ENCODE measurements at places on chromosomes 13 and 19.

DNA sequence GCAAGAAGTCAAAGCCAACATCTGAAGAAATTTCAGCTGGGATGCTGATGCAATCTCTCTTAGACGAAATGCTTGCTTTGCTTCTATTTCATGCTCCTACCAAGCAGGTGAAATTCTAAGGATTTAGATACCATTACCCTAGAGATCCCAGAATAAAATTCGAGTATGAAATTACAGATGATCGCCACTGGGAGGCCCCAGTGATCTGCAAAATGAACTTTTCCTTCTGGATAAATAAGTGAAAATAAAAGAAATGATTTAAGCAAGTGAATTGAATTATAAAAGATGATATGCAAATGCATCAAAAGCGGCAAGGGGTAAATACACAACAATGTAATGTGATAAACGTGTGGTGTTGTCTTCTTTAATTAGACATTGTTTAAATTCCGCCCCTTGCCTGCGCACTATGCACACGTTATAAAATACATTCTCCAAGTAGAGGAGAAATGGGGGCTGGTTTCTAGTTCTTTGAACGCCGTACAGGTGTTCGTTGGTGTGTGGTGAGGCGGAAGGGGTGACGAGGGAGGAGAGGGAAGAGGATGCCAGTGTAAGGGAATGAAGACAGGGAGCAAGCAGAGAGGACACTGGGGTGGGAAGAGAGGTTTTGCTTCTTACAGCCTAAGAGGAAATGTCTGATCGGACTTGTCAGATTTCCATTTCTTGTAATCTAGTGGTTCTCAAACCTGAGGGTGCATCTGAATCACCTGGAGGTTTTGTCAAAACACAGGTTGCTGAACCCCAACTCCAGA, 58.0 kb downstream of the ERCC5 start:
- DNase-seq = peak; percentile 10

DNA sequence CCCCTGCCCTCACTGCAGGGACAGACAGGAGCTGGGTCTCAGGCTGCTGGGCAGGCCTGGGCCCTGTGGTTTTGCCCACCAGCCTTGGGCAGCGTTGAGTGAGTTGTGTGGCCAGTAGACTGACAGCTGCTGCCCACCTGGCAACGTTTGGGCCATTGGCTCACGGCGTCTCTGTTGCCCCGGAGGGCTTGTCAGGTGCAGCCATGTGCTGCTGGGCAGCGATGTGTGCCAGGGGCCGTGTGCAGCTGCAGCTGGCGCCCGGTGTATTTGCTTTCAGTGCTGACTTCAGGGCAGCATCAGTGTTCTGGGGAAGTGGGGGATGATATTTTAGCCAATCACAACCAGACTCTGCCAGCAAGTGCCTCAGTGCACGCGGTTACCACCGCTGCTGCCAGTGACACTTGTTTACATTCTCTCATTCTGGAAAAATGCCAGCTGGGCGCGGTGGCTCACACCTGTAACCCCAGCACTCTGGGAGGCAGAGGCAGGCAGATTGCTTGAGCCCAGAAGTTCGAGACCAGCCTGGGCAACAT, 10.6 kb downstream of the FZR1 start:
- no peak for DNase-seq

DNA sequence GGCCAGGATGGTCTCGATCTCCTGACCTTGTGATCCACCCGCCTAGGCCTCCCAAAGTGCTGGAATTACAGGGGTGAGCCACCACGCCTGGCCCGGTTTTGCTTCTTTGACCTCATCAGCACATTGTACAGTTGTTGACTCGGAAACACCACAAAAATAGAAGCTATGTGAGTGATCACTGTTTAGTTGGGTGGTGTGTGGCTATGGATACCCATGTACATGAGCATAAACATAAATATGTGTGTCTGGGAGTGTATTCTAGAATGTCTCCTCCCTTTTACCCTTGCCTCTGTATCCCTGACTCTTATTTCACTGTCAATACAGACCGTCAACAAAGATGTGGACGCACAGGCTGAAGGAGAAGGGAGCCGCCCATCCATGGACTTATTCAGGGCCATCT, 14.4 kb upstream of the WDR88 start:
- DNase-seq = no peak

DNA sequence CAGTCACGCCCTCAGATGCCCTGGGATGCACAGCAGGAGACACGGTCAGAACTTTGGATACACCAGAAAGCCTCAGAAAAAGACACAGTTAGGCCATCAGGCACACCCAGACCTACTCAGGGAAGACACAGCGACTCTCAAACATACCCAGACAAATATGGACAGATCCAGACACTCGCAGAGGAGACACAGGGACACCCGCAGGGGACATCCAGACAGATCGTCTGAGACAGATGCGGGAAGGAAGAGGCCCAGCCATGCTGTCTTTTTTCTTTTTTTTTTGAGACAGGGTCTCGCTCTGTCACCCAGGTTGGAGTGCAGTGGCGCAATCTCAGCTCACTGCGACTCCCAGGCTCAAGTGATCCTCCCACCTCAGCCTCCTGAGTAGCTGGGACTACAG, 4.8 kb downstream of the DPF1 start:
- no peak for DNase-seq

DNA sequence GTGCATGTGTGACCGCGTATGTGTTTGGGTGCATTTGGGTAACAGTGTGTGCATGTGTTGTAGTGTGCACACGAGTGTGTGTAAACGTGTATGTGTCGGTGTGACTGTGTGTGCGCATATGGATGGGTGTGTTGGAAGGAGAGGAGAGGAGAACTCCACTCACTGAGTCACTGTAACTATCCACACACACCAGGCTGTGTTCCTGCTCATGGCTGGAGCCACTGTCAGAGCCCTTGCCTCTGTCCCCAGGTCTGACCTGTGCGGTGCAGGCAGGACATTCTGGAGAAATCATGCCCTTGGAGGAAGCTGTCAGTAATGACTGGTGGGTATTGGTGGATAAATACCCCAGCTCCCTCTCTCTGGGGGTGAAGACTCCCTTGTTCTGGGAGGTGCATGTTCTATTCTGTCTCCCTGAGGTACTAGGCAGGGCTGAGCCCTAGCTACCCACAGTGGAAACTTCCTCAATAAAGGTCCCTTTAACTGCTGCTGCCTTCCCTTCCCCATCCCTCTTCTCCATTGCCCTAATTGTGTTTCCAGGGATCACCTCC, 48.4 kb downstream of the CYP4F22 start:
- DNase-seq = no peak

GRCh38 chr19:34525001-34525400, 43.4 kb downstream of the WTIP start:
- no peak for DNase-seq

- DNase-seq = no peak
These were observed 1.4 kb downstream of the SIGLEC7 start for GRCh38 chr19:51143486-51143885.

DNA sequence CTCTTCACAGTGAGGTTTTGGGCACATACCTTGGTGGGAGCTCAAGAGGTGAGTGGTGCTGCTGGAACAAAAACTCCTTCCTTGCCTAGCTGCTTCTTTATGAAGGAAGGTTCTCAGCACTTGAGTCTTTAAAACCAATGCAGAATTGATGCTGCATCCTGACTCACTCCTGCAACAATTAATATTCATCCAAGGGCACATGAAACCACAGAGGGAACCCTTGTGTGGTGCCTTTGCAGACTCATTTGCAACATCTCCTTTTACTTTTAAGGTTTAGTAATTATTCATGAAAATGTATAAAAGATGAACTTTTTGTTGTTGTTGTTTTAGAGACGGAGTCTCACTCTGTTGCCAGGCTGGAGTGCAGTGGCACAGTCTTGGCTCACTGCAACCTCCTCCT, 30.1 kb downstream of the OPA3 start:
- DNase-seq = no peak

GRCh38 chr13:81116461-81117282, 775.7 kb upstream of the SPRY2 start:
- peak; percentile 1 for DNase-seq

- DNase-seq = no peak
These were observed 1.7 kb upstream of the EML2 start for GRCh38 chr19:45640849-45641273.

DNA sequence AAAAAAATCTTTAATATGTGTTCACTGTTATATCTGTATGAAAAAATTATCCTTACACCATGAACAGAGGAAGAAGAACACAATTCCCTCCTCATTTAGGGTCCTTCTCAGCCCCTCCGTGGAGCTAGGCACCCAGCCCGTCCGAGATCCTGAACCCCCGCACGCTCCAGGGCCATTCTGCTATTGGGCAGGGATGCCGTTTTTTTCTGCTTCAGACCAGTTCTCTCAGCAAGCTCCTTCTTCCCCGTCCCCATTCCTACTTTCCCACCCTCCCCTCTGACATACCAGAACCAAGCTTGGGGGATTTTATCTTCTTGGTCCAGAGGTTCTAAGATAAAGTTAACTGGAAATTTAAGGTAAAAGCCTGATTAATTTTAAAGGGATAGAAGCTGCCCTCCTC, 36.2 kb downstream of the ATP12A start:
- DNase-seq = no peak

DNA sequence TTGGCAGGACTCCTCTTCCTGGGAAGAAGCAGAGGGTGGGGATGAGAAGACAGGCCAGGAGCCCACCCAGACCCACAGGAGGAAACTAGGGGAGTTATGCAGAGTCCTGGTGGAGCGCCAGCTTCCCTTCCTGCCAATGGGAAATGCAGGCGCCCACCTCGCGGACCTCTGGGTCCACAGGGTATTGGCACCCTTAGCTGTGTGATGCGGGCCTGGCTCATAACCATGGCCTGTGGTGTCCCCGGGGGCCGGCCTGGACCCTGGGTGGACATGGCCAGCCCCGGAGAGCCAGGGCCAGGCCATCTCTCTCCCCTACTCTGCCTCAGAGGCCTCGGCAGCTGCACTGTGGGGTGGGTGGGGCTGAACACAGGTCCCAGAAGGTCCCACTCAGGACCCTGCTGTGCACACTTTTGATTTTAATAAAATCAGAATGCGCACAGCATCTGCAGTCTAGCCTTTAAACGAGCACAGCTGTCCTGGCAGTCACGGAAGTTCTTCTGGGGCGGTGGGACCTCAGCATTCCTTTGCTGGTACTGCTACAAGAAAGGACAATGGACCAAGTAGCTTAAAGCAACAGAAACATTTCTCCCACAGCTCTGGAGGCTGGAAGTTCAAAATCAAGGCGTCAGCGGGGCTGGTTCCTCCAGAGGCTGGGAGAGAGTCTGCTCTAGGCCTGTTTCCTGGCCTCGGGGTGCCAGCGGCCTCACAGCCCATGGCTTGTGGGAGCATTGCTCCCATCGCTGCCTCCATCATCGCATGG, 1.8 kb downstream of the F10 start:
- no peak for DNase-seq

Data from A172 (cell line).